Stimulated activated CD4-positive, alpha-beta T cell treated with anti-CD3 and anti-CD28 coated beads, TNF-alpha, amount 100 ng/mL, for 24 hours (primary cell): ENCODE measurements at places on chromosomes 3 and 15.
A peak's percentile ranks its signal among the peaks of the same experiment; 100 is the strongest.

GRCh38 chr3:126865736-126866135, 117.2 kb upstream of the PLXNA1 start:
- no peak for DNase-seq

GRCh38 chr15:57857871-57858270, 151.4 kb downstream of the POLR2M start:
- DNase-seq: no peak

- DNase-seq: no peak
Measured at GRCh38 chr3:8658306-8659212, 14.0 kb upstream of the SSUH2 start.

DNA sequence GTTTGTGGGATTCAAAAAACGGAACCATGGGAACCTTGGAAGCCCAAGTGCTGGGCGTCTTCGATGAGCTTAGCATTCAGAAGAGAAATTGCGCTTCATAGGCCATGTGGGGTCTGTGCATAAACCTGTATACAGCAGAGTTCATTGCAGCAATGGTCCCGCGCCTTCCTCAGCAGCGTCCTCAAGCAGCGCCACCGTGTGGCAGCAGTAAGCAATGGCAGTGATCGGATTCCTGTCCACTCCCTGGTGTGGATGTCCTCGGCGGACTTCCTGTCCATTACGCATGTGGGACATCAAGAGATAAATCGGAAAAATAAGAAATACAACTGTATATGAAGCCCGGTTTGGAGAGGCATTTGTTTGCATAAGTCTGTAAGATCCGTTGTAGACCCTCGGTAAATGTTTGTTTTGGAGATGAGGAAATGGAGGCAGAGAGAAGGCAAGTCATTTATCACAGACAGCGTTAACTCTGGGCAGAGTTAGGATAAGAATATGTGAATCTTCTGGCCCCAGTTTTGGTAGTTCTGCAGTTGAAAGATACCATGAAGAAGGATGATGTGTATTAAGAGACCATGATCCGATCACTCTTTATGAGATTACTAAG, 57.7 kb downstream of the CNTN4 start:
- peak; percentile 0 for DNase-seq

DNA sequence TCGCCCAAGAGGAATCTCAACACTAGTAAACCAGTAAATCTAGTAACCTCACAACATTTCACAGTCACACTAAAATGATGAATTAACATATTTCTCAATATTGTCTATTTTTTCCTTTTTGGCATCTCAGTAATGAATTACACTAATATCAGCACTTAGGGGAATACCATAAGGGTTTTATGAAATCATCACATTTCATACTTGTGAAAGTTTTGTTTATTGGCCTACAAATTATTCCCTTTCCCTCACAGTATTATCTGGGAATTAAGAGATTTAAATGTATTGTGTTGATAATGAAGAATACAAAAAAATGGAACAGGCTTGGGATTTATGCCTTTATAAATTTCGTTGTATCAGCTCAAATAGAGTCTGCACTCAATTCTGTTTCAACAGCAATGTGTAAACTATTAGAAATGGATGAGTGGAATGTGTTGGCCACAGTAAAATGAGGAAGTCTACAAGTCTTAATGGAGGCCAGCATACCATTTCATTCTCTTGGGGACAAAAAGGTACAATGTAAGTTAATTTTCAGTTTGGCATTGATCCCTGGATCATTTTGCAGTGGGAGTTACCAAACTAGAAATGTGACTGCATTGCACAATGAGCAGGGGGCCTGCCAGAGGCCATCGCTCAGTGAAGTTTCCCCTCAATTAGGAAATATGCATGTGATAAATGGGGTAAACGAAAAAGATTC, 195.4 kb downstream of the FMN1 start:
- DNase-seq: no peak

DNA sequence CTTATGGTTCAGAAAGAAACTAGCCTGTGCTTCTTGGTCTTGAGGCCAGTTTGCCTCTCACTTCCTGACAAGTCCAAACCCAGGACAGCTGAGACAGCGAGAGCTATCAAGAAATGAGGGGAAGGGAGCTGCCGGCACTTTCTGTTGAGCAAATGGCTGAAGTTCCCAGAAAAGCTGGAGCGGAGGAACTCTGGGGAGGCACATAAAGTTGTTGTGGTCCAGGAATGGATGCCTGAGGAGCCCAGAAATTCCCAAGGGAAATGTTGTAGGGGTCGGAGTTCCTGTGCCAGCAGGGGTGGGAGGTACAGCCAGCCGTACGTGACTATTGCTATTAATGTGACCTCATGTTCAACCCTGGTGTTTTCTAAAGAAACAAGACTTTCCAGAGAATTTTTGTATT, 98.8 kb upstream of the TNFAIP8L3 start:
- no peak for DNase-seq

- no peak for DNase-seq
Measured at GRCh38 chr15:101213147-101213546, 38.7 kb downstream of the CHSY1 start.

DNA sequence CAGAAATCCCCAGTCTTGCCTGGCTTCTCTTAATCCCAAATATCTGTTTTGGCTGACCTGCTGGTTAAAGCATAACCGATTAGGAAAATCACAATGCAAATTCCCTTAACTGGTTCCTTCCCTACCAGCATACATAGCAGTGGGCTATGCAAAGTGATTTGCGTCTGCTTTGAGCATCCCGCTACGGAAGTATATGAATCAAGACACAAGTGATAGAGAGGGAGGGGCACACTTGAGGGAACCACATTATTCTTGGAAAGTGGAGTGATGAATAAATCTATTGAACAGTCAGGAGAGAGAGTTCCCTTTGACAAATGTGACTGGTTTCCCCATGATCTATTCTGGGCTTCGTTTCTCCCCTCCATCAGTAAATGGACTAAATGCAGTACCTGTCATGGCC, 119.6 kb upstream of the C15orf61 start:
- no peak for DNase-seq

- DNase-seq: no peak
Measured at GRCh38 chr15:66072616-66073361, 180.8 kb downstream of the MEGF11 start.

DNA sequence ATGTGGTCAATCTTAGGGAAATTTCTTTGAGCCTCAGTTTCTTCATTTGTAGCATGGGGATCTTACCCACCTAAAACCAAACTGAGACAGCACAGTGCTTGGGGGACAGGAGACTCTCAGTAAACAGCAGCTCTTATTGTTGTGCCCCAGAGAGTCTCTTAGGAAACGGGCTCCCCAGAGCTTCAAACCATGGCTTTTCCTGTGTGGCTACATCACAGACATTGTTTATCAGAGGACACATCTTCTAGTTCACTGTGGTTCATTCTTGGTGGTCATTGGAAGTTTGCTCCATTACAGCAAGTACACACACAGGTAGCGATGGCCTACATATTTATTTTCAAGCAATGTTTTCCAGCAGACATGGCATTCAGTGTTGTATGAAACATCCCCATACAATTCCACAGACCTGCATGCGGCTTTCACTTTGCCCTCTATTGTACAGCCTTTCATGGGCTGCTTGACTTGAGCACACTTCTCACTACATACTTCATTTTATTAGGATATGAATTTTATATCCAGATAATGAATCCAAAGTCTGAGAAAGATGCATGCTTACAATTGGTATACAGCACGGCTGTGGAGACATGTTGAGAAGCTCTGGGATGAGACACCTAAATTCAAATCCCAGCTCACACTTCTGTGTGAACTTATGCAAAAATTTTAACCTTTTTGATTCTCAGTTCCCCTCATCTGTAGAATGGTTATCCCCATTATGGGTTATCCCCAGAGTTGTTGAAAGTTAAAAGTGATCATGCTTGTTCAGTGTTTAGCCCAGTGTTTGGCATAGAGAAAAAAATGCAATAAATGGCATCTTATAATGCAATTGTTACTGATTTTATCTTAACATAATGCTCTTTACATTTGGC, 84.8 kb upstream of the ICE2 start:
- no peak for DNase-seq

DNA sequence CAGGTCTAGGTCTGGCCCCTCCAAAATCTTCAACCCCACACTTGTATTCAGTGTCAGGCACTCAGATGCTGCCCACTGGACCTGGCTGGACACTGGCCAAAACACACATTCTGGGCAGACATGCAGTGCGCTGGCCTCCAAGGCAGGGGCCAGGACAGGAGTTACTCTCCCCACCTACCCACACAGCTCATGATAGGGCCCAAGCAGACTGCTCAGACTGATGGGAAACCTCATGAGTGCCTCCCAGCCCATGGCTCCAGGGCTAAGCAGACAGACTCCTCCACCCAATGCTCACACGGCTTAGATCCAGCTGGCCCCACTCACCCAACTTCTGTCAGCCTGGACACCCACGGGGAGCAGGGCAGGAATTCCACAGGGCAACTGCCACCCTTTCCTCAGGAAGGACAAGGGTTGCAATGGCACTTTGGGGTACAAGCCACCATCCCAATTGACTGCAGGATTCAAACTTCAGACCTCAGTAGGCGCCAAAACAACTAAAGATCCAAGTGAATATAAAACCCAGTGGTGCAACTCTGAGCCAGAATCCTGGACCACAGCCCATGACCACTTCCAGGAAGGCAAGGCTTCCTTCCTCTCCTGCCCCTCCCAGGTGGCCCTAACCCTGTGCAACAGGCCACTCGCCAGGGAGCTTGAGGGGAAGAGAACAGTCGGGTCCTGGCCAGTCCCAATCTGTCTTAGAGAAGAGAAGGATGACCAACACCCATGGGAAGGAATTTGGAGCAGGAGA, 1.4 kb downstream of the LTF start:
- DNase-seq: no peak

DNA sequence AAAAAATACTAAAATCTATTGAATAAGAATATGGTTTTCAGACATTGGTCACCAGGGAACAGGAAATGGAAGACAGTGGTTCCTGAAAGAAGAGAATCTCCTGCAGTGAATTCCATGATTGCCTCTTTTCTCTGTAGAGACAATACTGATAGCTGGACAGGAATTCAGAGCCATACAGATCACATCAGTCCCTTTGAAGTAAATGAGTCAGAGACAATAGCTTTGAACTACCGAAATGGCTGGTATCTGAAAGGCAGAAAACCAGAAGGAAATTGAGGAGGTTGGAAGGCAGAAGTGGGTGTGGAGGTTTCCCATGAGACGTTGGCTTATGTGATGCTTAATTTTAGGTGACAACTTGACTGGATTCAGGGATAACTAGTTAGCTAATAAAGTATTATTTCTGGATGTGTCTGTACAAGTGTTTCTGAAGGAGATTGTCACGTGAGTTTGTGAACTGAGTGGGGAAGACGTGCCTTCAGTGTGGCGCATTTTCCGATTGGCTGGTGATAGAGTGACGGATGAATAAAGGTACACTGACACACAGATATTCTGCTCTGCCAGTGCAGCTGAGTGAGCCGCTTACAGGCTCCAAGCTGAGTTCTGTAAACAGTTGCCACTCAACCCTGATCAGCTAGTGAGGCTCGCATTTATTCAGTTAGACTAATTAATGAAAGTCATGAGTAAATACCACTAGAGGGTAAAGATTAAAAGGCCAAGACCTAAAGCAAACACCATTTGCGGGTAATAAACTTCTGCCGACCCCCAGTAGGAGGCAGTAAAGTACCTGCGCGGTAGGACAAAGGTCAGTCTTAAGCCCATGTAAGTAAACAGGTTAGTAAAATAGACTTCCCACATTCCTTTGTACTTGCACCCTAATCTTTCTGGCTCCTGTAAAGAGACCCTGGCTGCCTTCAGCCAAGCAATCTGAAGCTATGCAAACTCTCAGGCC, 1298.6 kb downstream of the SI start:
- DNase-seq: no peak

DNA sequence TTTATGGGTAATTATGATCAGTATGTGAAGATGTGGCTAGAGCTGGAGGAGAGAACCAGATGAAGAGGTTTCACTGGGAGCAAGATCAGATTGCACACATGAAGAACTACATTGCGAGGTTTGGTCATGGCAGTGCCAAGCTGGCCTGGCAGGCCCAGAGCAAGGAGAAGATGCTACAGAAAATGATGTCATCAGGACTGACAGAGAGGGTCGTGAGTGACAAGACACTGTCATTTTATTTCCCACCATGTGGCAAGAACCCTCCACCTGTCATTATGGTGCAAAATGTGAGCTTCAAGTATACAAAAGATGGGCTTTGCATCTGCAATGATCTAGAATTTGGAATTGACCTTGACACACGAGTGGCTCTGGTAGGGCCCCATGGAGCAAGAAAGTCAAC, 168.3 kb downstream of the C3orf38 start:
- no peak for DNase-seq

DNA sequence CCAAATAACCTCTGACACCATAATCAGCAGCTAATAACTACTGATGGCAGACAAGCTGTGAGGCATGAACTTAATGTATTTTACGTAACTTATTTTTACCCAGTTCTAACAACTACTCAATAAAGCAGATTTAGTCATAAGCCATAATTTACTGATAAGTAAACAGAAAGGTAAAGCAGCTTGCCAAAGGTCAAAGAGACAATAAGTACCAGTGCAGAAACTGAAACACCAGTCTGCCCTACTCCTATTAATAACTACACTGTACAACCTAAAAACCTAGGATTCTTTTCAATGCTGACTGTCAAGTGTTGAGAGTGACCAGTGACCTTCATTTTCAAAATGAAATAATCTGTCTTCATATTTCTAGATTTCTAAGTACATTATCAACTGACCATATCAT, 152.2 kb downstream of the NR2E3 start:
- no peak for DNase-seq

DNA sequence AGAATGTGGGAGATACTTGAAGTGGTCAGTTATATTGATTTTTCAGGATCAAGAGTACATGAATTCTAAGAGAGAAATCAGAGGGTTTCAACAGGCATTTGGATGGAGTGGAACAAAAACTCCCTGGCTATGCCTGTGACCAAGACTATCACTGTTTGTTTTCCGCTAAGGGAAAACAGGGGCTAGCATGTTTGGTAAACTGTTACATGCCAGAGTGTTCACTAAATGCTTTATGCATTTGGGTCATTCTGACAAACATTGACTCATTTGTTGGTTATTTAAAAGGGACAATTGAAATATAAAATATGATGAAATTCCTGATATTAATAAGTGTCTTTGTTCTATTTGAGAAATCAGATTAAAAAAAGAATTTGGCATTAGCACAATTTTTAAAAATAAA, 603.9 kb upstream of the KCNMB2 start:
- DNase-seq: no peak

DNA sequence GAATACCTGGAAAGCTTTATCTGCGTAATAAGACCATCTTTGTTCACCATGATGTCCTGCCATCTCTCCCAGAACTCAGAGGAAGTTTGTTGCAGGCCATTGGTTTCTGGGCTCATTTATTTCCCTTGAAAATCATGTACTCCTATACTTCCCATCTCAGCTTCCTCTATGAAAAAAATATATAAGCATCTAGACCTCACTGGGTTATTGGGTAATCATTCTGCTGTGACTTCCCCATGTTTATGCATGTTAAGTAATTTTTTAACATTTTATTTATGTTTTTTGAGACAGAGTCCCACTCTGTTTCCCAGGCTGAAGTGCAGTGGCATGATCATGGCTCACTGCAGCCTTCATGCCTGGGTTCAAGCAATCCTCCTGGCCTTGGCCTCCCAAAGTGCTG, 184.5 kb downstream of the ZPLD1 start:
- DNase-seq: no peak

DNA sequence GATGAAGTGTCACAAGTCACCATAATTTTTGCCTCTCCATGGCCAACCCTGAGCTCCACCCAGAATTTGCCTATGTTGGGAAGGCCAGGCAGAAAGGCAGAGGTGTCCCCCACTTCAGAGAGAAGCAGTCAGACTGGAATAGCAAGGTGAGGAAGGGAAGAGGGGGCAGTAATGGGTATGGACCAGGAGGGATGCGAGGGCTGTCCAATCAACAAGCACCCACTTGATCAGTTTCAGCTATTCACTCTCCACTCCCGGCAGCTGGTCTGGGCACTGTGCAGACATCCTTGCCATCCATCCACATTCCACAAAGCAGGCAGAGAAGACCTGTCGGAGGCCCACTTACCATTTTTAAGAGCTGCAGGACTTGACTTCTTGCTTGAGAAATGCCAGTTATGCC, 43.5 kb upstream of the CTNNB1 start:
- no peak for DNase-seq
